ENCODE measurements at places on chromosomes 12 and 14.

GRCh38 chr12:55789171-55789570 is 28.4 kb downstream of the SARNP start:
- DNase-seq: no peak

DNA sequence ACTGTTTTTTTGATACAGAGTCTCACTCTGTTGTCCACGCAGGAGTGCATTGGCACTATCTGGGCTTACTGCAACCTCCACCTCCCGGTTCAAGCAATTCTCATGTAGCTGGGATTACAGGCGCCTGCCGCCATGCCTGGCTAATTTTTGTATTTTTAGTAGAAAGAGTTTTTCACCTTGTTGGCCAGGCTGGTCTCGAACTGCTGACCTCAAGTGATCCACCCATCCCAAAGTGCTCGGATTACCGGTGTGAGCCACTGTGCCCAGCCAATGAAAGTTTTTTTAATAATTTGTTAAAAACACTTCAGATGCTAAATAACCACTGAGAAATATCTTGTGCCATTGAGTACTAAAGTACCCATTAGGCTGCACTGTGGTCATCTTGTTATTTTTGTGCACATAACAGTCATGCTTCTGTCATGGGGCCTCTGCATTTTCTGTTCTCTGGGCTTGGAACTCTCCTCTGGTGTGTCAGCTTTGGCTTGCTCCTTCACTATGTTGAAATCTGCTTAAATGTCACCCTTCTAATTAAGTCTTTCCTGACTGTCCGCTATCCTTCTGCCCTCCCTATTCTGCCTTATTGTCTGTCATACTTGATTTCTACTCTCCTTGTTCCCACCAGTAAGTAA is 105.1 kb downstream of the KTN1 start:
- no peak for DNase-seq

DNA sequence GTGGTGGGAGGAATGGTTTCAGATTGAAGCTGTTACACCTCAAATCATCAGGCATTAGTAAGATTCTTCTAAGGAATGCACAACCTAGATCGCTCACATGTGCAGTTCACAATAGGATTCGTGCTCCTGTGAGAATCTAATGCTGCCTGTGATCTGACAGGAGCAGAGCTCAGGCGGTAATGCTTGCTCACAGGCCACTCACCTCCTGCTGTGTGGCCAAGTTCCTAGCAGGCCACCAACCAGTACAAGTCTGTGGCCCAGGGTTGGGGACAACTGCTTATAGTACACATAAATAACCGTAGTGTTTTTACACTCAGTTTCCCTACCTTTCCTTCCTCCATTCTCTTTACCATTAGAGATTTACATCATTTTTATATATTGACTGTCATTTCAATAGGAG is 121.4 kb downstream of the SLCO1B3 start:
- no peak for DNase-seq

GRCh38 chr12:1688086-1688710 is 2.7 kb upstream of the ADIPOR2 start:
- no peak for DNase-seq

DNA sequence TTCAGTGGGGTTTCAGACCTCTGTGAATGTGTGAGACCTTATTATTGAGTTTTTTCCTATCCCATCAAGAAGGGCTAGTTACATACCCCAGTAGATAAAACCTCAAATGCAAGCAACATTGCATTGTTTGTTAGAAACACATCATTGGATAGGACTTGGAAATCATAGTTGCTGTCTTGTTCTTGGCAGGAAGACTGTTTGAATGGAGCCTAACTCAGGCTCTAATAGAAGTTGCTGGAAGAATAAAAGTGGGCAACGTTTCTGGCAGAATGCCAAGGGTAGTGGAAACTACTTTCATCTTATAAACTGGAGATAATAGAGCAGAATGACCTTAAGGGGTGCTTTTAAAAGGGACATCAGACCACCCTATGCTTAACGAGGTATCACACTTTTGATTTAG is 9.9 kb upstream of the PTHLH start:
- DNase-seq: no peak

DNA sequence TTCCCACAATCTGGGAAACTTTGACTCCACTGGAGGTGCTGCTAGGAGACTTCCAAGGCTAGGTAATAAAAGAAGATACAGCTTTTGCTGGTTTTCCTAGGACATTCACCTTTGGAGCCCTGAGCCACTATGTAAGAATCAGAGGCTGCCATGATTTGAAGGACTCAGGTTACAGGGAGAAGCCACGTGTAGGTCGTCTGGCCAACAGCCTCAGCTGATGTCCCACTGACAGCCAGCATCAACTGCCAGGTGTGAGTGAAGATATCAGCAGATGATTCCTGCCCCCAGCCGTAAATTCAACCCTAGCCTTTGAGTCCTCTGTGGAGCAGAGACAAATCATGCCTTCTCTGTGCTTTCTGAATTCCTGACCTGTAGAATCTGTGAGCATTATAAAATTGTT is 27.0 kb downstream of the SMOC1 start:
- DNase-seq: no peak

- peak; percentile 92 for DNase-seq
Measured at GRCh38 chr14:22598099-22598895, at the start of gene ABHD4. ABHD4 (plus strand) TSS chr14:22598300; CDS start chr14:22598307, 7 bp downstream.

All from suprapubic skin (tissue), 4 donors.